ENCODE measurements at places on chromosomes 12 and 14.

- no peak for DNase-seq
Measured at GRCh38 chr12:14431975-14432374, 66.5 kb downstream of the ATF7IP start.

DNA sequence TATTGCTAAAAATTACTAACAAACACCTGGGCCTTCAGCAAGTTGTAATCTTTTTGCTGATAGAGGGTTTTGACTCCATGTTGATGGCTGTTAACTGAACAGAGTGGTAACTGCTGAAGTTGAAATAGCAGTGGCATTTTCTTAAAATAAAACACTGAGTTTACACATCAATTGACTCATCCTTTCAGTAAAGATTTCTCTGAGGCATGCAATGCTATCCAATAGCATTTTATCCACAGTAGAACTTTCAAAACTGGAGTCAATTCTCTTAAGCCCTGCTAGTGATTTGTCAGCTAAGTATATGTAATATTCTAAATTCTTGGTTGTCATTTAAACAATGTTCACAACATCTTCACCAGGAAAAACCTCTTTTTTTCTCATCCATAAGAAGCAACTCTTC, 59.5 kb downstream of the CMAS start:
- DNase-seq: no peak

DNA sequence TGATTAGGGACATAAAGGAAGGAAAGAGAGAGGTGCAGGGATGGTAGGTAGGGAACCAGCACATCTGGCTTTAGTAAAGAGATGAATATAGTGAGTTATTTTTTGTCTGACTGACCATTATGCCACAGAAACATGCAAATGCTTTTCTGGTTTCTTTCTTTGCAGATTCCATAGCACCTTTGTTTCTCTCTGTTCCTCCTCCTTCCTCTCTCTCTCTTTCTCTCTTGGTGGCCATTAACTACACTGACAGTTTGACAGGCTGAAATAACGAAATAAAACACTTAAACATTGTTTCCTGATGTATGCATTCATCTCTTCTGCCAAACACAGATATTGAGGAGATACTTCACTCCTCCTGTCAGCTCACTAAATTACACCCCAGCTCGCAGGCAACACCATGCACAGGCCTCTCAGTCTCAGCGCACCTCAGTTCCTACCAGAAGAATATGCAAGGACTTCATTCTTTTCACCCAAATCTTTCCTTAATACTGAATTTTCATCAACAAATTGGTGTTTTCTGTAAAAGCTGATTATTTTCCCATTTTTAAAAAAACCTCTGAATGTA, 406.9 kb upstream of the SOX5 start:
- DNase-seq: no peak

- DNase-seq: no peak
Measured at GRCh38 chr14:83478741-83479140, 1945.1 kb upstream of the SEL1L start.

- DNase-seq: no peak
Measured at GRCh38 chr12:132948146-132949066, 7.7 kb downstream of the ZNF605 start.
